ENCODE measurements at places on chromosomes 7 and 10. TPM values are rescaled to one million over a fixed set of nuclear protein-coding genes. Genes with fewer than 3 reads are reported as not detected.
A peak's percentile ranks its signal among the peaks of the same experiment; 100 is the strongest.

Gene PLXNA4
- 1.9 TPM for total RNA-seq

- no peak for DNase-seq
- no peaks in the 10 kb centered on the region for H3K27me3 ChIP-seq
These were observed 141.9 kb downstream of the ADK start for GRCh38 chr10:74292871-74293427.

- peaks cover 5% of the 10 kb centered on the region for H3K4me1 ChIP-seq
- H3K27me3 ChIP-seq: no peaks in the 10 kb centered on the region
- H3K4me3 ChIP-seq: no peak overlapping the region
- no peak overlapping the region for H3K27ac ChIP-seq
- no peaks in the 10 kb centered on the region for H3K36me3 ChIP-seq
- DNase-seq: peak; percentile 90
These were observed 23.7 kb downstream of the RTKN2 start for GRCh38 chr10:62244785-62245467.

Gene ACHE
- total RNA-seq: 21.5 TPM

Gene PAPOLB
- total RNA-seq: 0.22 TPM

GRCh38 chr7:5776894-5777660 lies 4.4 kb downstream of the RNF216 start:
- no peak overlapping the region for H3K27ac ChIP-seq
- H3K27me3 ChIP-seq: no peaks in the 10 kb centered on the region
- no peak overlapping the region for H3K4me3 ChIP-seq
- peaks cover 14% of the 10 kb centered on the region for H3K4me1 ChIP-seq
- DNase-seq: no peak

Gene CFAP70
- total RNA-seq: 1.3 TPM

- DNase-seq: no peak
- no peak overlapping the region for H3K4me3 ChIP-seq
- no peak overlapping the region for H3K27ac ChIP-seq
- H3K27me3 ChIP-seq: no peaks in the 10 kb centered on the region
- H3K36me3 ChIP-seq: no peaks in the 10 kb centered on the region
These were observed 11.9 kb upstream of the PTPN12 start for GRCh38 chr7:77525231-77525630.

GRCh38 chr7:12475362-12476063 lies 71.8 kb upstream of the VWDE start:
- peak overlapping the region; percentile 36 for H3K27ac ChIP-seq
- H3K4me1 ChIP-seq: no peaks in the 10 kb centered on the region
- H3K4me3 ChIP-seq: no peak overlapping the region
- DNase-seq: peak; percentile 68
- H3K27me3 ChIP-seq: no peaks in the 10 kb centered on the region

Gene EGR2
- total RNA-seq: 1.5 TPM

DNA sequence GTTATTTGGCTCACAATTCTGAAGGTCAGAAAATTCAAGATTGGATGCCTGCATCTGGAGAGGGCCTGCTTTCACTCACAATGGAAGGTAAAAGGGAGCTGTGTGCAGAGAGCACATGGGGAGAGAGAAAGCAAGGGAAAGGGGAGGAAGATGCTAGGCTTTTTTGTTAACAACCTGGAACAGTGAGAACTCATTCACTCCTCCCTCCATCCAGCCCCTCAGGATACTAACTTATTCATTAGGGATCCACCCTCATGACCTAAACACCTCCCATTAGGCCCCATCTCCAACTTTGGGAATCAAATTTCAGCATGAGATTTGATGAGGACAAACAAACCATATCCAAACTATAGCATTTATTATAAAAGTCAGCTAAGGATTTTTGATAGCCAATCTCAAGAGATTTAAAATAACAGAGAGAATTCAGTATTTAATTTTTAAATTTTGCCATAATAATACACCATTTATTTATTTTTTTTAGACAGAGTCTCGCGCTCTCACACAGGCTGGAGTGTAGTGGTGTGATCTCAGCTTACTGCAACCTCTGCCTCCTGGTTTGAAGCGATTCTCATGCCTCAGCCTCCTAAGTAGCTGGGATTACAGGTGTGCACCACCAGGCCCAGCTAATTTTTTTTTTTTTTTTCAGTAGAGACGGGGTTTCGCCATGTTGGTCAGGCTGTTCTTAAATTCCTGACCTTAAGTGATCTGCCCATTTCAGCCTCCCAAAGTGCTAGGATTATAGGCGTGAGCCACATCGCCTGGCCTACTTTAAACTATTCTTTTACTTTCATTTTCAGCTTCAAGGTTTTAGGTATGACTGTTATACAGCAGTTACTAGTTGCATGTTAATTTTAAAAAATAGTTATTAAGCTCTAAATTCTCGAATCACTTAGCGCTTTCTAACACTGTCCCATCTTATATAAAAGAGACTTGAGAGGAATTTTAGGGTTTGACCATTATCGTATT lies 20.3 kb upstream of the ETV1 start:
- no peak for DNase-seq
- H3K27ac ChIP-seq: no peak overlapping the region
- H3K4me1 ChIP-seq: no peaks in the 10 kb centered on the region
- H3K27me3 ChIP-seq: no peaks in the 10 kb centered on the region
- no peak overlapping the region for H3K4me3 ChIP-seq
- no peaks in the 10 kb centered on the region for H3K36me3 ChIP-seq

DNA sequence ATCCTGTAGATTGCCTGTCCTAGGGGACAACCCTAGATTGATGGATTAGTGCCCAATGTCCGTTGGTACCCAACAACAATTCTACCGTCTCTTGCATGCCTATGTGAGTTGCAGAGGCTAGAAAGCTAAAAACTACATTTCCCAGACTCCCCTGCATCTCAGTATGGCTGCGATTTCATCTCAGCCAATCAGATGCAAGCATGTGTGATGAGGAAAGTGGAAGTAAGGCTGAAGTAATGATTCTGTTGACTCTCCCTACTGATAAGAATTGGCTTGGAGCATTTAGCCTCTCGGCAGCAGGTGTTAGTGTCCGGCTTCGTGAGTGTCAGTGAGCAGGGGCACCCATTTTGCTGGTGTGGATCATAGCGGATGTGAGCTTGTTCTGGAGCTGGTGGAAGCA lies 171.9 kb downstream of the FGFR2 start:
- H3K27ac ChIP-seq: no peak overlapping the region
- no peaks in the 10 kb centered on the region for H3K4me1 ChIP-seq
- H3K27me3 ChIP-seq: peaks cover 7% of the 10 kb centered on the region
- H3K4me3 ChIP-seq: no peak overlapping the region
- DNase-seq: no peak

Gene POM121C
- 12.5 TPM for total RNA-seq

DNA sequence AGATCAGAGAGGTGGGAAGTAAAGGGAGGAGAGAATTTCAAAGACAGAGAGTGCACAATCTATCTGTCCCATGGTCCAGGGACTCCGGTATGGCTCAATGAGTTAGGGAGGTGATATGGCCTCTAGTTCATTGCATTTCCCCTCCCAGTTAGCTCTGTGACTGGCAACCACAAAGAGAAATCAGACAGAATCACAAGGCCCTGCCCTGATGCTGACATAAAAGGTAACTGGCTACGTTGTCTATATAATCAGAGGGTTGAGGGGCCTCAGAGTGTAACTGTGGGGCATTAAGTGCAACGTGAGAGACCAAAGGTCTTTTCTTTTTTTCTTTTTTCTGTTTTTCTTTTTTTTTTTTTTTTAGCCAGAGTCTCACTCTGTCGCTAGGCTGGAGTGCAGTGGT lies 7.3 kb upstream of the C10orf95 start:
- no peaks in the 10 kb centered on the region for H3K36me3 ChIP-seq
- H3K4me1 ChIP-seq: peaks cover 15% of the 10 kb centered on the region
- H3K4me3 ChIP-seq: no peak overlapping the region

DNA sequence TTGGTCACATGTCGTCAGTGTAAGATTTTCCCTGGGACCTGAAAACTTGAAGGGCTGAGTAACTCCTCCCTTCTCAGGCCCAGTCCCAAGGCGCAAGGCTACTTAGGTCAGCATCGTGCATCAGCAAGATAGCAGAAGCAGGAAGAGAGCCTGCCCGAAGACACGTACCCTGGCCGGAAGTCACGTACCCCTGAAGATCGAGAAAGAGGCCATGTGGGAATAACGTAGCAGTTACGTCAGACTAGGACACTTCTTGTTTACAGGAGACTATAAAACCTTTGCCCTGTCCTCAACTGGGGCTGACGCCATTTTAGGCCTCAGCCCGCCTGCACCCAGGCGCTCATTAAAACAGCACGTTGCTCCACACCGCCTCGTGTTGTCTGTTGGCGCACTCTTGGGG lies 114.3 kb upstream of the GALNT17 start:
- H3K27ac ChIP-seq: no peak overlapping the region
- no peak overlapping the region for H3K4me3 ChIP-seq
- H3K4me1 ChIP-seq: peaks cover 31% of the 10 kb centered on the region
- no peak for DNase-seq
- H3K36me3 ChIP-seq: no peaks in the 10 kb centered on the region

- no peak overlapping the region for H3K27ac ChIP-seq
- DNase-seq: no peak
- peaks cover 23% of the 10 kb centered on the region for H3K4me1 ChIP-seq
- H3K27me3 ChIP-seq: no peaks in the 10 kb centered on the region
- H3K36me3 ChIP-seq: no peaks in the 10 kb centered on the region
These were observed 97.8 kb upstream of the KLF6 start for GRCh38 chr10:3882855-3883254.

DNA sequence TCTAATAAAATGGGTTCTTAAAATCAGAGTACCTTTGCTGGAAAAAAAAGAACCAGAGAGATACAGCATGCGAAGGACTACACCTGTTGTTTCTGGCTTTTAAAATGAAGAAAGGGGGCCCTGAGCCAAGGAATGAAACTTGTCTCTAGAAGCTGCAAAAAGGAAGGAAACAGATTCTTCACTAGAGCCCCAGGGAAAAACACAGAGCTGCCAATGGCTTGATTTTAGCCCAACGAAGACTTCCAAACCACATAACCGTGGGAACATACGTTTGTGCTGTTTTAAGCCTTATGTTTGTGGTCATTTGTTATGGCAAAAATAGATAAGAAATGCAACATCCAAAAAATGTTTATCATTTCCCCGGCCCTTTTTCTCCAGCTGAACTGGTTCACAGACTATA lies 780.0 kb downstream of the SORCS1 start:
- H3K4me3 ChIP-seq: no peak overlapping the region
- no peaks in the 10 kb centered on the region for H3K27me3 ChIP-seq
- no peaks in the 10 kb centered on the region for H3K4me1 ChIP-seq
- H3K27ac ChIP-seq: no peak overlapping the region
- peak; percentile 71 for DNase-seq
- H3K36me3 ChIP-seq: no peaks in the 10 kb centered on the region

Gene CLEC2L
- 1.3 TPM for total RNA-seq

DNA sequence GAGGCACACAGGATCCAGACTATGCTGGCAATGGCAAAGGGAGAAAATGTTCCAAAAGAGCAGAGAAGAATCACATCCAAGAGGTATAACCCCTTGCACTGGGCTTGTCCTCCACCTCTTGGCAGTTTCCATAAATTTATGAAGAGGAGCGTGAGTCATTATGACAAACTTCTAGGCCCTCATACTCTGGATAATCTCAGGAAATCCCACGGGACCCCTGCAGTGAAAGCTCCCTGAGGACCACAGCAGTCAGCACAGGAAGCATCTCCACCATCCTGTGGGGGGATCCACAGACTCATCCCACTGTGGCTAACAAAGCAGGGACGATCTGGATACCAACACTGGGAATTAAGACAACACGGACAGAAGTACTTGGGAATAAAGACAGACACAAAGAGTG lies 30.3 kb upstream of the GPAM start:
- peaks cover 2% of the 10 kb centered on the region for H3K4me1 ChIP-seq
- H3K27me3 ChIP-seq: peaks cover 2% of the 10 kb centered on the region
- H3K4me3 ChIP-seq: no peak overlapping the region
- no peaks in the 10 kb centered on the region for H3K36me3 ChIP-seq
- no peak for DNase-seq
- no peak overlapping the region for H3K27ac ChIP-seq

DNA sequence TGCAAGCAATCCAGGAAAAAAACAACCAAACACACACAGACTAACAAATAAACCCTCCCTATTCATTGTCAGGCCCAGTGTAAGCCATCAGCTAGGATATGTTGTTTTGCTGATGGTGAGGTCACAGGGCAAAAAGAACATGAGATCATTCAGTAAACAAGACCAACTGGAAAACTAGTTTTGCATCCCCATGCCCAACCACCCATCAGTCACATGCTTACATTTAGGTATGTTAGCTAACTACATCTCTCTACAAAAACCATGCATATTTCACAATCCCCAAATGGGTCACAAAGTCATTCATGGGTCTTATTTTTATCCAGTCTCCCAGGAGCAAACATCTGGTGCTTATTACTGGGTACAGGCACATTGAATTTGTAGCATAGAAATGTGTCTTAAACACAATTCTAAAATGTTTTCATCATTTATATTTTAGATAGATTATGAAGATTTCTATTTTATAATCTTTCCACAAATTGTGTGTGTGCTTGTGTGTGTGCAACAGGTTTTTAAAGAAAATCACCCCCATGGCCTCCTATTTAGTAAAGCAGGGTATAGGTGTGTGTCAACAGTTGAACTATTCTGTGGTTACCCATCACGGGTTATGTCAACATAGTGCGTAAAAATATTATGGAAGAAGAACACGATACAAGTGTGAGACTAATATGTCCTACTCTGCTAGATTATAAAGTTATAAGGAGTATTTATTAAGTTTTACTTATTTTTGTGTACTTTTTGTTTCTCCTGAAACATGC lies 103.8 kb upstream of the AKR1E2 start:
- no peak overlapping the region for H3K27ac ChIP-seq
- H3K4me1 ChIP-seq: no peaks in the 10 kb centered on the region
- H3K27me3 ChIP-seq: no peaks in the 10 kb centered on the region
- no peak overlapping the region for H3K4me3 ChIP-seq
- peak; percentile 79 for DNase-seq

Gene RAPGEF5
- 21.8 TPM for total RNA-seq

- H3K4me1 ChIP-seq: no peaks in the 10 kb centered on the region
- no peak overlapping the region for H3K4me3 ChIP-seq
- no peak overlapping the region for H3K27ac ChIP-seq
- H3K36me3 ChIP-seq: no peaks in the 10 kb centered on the region
- DNase-seq: peak; percentile 40
- H3K27me3 ChIP-seq: no peaks in the 10 kb centered on the region
These were observed 9.6 kb upstream of the KIF5B start for GRCh38 chr10:32065856-32066255.

DNA sequence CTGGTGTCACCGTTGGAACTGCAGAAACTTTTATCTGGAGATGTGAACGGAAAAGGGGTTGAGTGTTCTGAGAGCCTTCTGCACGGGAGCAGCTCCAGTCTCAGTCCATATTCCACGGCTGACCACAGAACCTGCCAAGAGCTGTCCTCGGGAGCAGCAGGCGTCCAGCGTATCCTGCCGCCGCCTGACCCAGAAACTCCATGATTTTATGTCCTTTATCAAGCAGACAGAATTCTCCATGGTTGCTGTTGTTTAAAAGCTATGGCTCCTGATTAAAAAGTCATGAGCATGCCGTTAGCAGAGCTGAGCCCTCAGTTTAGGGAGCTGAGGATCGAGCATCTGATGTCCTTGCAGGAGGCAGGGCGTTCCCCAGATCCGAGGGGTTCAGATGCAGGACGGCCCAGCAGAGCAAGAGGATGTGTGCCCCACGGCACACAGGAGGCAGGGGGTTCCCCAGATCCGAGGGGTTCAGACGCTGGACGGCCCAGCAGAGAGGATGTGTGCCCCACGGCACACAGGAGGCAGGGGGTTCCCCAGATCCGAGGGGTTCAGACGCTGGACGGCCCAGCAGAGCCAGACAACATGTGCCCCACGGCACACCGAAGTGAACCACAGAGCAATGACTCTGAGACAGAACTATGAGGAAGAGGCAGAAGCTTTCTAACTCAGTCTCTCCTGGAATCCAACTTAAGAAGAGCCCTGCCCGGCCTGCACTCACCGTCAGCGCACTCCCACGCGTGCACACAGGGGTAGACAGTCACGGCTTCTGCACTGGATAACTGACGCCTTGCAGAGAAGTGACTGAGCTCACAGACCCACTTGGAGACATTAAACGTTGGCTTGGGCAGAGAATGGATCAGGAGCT lies 96.4 kb downstream of the WDR37 start:
- no peaks in the 10 kb centered on the region for H3K36me3 ChIP-seq
- no peak overlapping the region for H3K27ac ChIP-seq
- H3K27me3 ChIP-seq: no peaks in the 10 kb centered on the region
- no peak overlapping the region for H3K4me3 ChIP-seq

Gene GOLGA7B
- total RNA-seq: 0.04 TPM
